ENCODE measurements at places on chromosomes 7 and 10.

- peak; percentile 17 for DNase-seq
Measured at GRCh38 chr10:15744217-15744865, 24.6 kb upstream of the ITGA8 start.

GRCh38 chr7:15291699-15292098 is 270.1 kb downstream of the AGMO start:
- no peak for DNase-seq

DNA sequence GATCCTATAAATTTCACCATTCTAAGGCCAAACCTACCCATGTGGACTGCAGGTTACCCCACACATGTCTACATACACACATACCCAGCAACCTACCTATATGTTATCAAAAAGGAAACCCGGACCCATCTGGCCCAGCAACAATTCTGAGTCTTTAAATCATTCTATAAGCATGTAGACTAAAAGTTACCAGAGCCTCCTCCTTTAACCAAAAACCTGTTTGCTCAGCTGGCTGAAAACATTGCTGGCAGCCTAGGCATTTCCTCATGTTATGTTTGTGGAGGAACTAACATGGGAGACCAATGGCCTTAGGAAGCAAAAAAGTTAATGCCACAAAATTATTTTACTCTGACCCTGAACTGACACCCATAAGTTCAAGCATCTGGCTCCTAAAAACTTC is 5.3 kb upstream of the ADCK2 start:
- DNase-seq, result no peak

GRCh38 chr10:124534231-124534798 is 72.7 kb downstream of the LHPP start:
- DNase-seq, result peak; percentile 49

GRCh38 chr10:107340326-107340725 is 175.8 kb upstream of the SORCS1 start:
- no peak for DNase-seq

- no peak for DNase-seq
Measured at GRCh38 chr10:94038024-94038423, 44.3 kb downstream of the PLCE1 start.

DNA sequence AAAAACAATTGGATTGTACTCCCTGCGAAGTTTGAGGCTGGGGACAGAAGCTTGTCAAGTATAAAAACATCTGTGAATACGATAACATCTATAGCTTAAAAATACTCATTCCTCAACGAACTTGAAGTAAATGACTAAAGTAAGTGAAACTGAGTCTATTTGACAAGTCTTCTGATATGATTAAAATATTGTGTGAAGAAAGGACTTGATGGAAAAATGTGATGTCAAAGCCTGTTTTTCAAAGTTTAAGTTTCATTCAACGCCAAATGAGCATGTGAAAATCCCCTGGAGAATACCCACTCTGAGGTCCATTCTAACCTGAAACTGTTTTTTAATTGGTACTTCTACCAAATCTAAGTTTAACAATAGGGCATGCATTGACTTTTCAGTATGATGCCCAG is 122.3 kb upstream of the MDFIC start:
- DNase-seq, result peak; percentile 44

DNA sequence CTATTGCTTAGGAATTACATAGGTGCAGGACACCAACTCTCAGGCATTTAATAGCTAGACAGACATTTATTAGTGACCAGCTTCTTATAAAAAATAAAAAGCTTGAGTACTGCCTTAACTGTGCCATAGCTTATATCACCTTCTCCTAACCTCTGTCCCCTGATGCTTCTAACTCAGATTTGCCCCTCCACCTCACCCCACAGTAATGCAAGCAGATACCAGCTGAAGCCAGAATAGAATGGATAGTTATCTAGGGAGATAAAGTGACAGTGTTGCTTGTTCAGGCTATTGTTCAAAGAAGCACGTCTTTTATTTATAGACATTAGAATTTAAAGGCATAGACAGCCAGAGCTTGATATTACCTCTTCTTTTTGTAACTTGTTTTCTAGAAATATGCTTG is 99.6 kb upstream of the GLCCI1 start:
- no peak for DNase-seq

DNA sequence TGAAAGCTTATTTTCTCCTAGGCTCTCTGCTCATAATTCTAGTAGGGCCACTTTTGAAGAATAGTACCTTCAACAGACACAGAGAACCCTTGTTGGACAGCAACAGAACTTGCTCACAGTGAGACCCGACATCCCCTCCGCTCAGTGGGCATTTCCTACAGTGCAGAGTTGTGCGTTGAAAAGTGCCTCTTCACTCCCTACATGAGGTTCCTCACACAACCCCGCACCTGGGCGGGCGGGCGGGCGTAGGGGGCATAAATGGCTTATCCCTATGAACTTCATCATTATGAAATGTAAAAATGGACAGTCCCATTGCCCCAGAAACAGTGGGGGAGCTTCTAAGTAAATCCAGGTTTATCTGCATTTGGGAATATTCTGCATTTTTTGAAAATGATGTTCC is 174.9 kb downstream of the MGMT start:
- DNase-seq, result no peak

DNA sequence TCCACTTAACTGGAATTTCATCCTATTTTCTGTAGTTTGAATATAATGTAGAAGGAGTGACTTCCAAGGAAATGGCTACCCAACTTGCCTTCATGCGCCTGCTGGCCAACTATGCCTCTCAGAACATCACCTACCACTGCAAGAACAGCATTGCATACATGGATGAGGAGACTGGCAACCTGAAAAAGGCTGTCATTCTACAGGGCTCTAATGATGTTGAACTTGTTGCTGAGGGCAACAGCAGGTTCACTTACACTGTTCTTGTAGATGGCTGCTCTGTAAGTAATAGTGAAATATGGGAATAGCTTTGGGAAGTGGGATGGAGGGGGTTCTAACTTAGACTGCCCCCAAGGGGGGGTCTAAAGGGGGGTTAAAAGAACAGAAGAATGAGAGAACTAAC is 34.5 kb downstream of the COL1A2 start:
- DNase-seq, result no peak

GRCh38 chr10:48604991-48605508 is at the start of gene ARHGAP22:
ARHGAP22 (minus strand) TSS chr10:48605073; CDS start chr10:48604796, 277 bp downstream.
- no peak for DNase-seq

DNA sequence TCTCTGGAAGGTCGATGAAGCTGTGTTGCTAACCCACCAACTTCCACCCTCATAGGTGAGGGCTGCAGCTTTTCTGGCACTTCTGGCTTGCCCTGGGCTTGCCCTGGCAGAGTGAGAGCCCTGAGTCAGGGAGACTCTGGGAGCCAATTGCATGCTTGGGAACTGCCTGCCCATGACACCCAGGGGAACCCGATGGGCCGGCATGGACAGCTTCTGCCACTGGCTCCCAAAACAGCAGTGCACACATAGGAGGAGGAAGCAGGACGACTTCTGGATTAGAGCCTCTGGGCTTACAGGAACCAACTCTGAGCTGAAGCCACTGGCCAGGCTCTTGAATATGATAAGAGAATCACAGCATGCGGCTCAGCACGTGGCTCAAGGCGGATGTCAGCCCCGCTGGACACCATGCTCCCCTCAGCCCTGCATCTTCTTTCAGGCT is 135.2 kb upstream of the UNC5B start:
- no peak for DNase-seq

DNA sequence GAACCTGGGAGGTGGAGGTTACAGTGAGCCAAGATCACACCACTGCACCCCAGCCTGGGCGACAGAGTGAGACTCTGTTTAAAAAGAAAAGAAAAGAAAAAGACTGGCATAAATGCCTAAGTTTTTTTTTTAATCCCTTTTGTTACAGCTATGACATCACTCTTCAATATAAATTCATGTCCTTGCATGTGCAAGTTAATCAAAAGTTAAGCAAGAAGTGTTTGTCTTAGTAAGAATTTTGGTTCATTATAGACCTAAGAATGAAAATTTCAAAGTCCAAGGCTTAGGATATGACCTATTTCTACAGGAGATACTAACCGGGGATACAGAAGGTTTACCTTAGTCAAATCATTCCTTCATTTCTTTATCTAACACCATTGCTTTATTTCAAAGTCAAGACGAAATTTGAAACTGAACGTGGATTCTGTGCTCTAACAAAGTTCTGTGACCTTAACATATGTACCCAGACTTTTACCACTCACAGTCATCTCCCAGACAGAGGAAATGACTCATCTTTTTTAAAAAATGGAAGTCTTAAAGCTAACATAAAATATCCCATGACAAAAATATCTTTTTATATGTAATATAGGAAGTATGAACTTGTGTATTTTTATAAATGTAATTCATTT is 29.3 kb upstream of the ITGB8 start:
- DNase-seq, result no peak

GRCh38 chr10:1411956-1412355 is 325.4 kb downstream of the ADARB2 start:
- DNase-seq, result no peak

DNA sequence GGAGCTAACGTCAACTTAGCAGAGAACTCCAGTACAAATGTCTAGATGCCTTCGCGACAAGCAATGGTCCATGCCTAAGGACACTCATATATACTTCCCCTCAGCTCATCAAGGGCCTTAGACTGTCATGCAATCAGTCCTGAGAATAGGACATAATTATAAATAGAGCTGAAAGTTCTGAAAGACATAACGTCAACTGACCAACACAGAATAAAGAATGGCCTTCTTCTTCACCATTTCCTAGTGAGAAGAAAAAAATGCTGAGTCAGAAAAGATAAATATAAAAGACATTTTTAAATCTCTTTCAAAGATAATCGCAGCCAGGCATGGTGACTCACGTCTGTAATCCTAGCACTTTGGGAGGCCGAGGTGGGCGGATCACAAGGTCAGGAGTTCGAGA is 83.2 kb downstream of the ARMH3 start:
- DNase-seq, result peak; percentile 32

DNA sequence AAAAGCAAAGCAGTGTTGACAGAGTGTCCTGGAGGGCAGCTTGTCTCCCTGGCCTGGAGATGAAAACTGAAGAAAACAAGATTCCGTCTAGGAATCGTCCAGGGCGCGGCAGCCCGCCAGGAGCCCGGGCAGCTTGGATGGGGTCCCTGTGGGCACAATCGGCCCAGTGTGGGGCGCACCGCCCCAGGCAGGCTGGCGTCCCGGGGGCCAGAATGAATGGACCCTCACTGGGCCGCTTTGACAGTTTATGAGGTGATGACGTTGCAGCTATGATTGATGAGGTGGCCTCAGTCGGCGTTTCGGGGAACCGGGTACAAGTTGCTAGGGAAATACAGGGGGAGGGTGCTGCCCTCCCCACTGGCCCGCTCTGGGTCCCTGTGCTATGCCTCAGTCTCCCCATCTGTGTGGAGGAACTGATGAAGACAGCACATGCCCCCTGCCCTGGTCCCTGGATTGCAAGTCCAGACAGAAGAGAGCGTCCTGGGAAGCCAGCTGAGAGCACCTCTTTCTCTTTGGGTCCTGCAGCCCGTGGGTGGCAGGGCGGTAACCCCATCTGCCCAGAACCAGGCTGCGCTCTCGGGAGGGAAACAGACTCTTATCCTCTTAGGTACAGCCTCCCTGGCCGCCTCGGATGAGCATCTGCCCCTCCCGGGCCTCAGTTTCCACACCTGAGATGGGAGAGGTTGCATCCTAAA is 131.3 kb downstream of the LHPP start:
- DNase-seq, result no peak

DNA sequence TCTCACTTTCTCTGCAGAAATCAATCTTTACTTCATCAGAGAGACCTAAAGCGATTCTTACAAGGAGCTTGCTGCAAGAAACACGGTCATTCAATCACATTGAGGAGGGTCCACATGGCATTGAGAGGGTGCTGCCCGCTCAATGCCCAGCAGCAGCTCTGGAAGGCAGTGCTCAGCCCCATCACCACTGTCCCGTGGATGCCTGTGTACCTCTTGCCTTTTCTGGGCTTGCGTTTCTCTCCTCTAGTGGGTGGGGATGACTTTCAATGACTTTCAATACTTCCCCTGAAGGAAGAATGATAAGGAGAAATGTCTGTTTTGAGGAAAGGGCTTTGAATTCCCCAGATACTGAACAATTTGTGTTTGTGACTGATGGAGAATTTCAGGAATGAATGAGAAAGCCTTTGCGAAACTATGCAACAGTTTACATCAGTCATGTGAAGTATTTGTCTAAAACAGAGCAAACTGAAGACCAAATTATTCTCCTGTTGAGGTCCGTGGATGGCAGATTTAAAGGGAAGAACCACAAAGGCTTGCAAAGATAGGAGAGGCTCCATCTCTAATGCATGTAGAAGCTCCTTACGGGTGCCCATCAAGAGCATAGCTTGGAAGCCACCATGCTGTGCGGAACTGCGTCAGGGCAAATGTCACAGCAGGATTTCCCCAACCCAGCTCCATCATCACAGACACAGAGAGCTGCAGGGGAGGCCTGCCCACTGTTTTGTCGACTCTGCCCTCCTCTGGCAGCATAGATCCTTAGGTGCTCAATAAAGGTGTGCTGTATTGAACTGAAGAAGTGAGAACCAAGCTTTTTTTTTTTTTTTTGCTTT is 6.6 kb upstream of the ZNF22 start:
- DNase-seq, result no peak

DNA sequence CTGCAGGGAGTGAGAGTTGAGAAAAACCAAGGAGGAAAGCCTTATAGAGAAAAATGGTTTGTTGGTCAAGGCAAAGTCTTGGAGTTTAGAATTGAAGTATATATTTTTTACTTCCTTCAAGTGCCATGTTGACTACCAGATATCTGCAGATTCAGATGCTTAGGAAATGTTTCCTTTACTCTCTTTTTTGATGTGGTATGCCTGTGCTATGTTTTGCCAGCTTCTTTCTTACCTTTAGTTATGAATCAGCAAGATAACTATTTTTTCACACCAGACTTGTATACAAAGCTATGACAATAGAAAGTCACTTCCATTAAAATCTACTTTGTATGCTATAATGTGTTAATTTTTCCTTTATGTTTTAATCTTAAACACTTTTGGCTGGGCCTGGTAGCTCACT is 3.6 kb downstream of the R3HCC1L start:
- no peak for DNase-seq

- DNase-seq, result no peak
Measured at GRCh38 chr7:44386139-44386913, 60.9 kb upstream of the CAMK2B start.

All from GM06990 (cell line).